Effector memory CD8-positive, alpha-beta T cell (primary cell): ENCODE measurements at places on chromosomes 7 and 10.

- no peak for DNase-seq
Observed at GRCh38 chr7:126780993-126781392, 471.7 kb downstream of the GRM8 start.

- DNase-seq, result no peak
Observed at GRCh38 chr10:120429395-120429794, 27.6 kb upstream of the PLPP4 start.

DNA sequence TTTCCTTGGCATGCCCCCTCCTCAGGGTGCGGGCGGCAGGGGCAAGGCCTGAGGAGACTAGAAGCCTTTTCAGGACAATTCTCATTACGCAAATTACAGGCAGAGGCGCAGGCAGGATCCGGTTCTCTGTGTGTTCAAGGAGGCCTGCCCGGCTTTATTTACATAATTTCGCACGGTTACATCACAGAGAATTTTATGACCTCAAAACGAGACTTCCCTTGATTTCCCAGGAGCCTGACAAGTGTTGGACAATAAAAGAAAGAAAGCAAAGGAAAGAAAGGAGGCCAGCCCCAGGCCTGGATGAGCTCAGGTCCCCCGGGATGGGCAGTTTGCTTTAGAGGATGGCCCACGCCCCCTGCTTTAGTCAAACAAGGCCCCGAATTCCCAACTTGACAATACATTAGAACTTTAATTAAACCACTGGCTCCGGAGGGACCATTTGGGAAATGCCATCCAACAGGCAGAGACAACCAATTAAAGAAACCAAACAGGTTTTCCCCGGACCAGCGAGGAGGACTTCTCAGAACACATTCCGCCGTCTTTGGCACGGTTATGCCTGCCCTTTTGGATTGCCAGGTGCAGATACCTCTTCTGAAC lies 2.9 kb downstream of the MNX1 start:
- no peak for DNase-seq

DNA sequence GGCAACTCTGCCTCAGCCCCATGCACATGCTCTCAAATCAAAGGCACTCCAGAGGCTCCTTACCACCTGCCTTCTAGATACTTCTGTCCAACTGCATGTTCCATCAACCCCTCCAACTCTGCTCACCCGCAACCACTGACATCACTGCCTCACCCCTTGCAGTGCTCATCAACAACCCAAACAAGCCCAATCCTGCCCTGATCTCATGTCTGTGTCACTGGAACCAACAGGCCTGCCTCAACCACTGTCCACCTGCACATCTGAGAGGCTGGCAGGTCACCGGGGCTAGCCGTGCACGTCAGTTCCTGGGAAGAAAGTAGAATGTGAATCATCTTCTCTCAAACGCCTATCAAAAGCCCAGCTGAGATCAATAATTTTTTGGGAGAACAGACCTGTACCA lies 33.3 kb downstream of the CTBP2 start:
- no peak for DNase-seq

GRCh38 chr7:142138996-142139395 lies 27.5 kb downstream of the MGAM2 start:
- no peak for DNase-seq

- DNase-seq, result no peak
Observed at GRCh38 chr7:134630893-134631292, 15.8 kb upstream of the BPGM start.

- DNase-seq, result no peak
Observed at GRCh38 chr10:13928451-13928850, 341.7 kb downstream of the PRPF18 start.
